ENCODE measurements at places on chromosomes 2 and 18.

DNA sequence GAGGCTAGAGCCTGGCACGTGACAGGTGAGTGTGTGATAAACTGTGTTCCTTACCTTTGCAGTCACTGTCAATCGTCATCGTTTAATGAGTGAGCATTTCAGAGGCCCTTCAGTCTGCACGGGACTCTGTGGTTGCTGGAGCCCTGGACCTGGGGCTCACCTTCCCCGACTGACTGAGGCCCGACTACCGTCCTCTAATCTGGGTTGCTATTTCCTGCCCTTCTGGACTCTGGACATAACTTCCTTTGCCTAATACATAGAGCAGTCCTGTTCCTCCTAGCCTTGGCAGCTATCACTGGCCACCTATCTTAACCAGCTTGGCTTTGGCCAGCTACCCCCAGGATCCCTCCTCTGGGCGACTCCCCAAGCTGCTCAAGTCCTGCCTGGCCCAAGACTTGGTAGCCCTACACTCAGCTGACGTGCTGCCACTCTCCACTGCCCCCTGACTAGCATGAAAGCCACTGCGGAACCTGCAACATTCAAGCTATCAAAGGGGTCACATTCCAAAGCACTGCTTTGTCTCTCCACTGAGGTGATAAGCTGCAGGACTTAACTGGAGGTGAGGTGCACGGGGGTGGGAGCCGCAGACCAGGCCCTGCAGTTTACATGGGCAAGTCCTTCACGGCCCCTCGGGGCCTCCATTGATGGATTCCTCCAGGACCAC lies 11.1 kb upstream of the RAB17 start:
- no peak for DNase-seq

DNA sequence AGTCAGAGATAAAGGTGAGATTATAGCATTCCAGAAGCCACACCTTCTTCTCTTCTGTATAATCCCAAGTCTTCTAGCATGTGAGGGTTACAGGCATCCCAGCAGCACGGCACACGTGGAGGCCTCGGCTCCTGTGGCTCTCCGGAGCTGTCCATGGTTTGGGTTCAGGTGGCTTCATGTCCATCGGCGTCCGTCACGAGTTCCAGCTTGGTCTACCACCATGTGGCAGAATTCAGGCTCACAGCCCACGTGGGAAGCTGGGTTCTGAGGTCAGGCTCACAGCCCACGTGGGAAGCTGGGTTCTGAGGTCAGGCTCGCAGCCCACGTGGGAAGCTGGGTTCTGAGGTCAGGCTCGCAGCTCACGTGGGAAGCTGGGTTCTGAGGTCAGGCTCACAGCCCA lies 378.3 kb upstream of the SALL3 start:
- no peak for DNase-seq

- DNase-seq, result no peak
Measured at GRCh38 chr2:64637000-64637635, 16.6 kb downstream of the SERTAD2 start.

- no peak for DNase-seq
Measured at GRCh38 chr2:121471532-121472469, 58.9 kb upstream of the RNU4ATAC start.

GRCh38 chr2:23809150-23809549 lies 117.8 kb downstream of the ATAD2B start:
- no peak for DNase-seq

DNA sequence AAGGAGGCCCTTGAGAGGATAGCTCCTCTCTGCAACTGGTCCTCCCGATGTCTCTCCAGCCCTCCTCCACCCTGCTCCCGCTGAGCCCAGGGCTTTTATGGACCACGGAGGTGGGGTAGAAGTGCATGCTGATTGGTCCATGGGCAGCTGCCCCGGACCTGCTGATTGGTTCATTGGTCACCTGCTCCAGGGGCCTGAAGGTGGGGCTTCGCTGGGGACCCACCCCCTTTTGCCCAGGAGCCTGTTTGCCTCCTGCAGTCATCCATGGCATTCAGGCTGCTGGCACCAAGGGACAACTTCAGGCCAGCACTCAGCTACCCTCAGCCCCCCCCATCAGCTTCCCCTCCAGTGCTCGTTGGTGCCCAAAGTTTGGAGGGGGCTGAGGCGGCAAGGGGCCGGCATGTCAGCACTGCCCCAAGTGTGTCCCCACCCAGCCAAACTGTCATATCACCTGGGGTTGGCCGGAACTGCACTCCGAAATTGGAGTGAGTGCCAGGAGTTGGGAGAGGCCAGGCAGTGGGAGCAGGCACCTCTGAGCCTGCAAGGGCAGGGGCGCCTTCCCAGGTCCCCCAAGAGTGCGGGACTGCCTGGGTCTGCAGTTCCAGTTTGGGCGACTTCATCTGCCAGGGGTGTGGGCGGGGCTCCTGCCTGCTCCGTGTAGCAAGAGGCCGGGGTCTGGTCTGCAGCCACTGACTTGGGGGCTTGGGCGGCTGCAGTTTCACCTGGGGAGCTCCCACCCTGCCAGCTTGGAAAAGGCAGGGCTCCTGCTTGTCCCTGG lies 288.9 kb downstream of the RDH14 start:
- no peak for DNase-seq

DNA sequence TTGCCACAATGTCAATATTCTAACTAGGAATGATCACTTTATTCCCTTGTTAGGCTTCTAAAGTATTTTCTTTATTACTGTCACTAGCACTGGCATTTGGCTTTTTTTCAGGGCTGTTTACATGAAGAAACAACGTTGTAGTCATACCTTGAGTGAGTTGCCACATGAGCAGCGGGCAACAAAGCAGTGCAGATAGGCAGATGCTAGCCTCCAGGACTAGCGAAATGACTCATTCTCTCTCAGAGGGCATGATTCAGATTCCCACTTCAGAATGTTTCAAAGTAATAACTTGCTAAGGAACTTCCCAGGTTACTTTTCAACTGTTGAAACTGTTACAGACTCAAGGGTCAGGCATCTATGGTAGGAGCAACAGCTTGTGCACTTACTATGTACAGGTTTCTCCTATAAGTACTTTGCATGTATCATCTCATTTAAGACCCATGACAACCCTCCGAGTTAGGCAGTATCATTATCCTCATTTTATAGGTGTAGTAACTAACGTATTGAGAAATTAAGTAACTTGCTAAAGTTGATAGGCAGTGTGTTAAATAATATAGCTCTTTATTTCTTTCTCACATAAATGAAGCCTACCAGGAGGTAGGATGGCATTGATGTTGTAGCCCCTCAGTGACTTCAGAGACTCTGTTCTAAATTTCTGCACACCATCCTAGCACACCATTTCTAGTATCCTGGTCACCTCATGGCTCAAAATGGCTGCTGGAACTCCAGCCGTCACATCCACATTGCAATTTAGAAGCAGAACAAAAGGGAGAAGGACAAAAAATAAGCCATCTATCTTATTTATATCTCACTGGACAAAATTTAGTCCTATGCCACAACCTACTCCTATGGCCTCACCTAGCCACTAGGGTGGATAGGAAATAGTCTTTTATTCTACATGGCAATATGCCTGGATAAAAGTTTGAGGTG lies 83.3 kb downstream of the ICOS start:
- no peak for DNase-seq

- DNase-seq, result no peak
Measured at GRCh38 chr2:9757501-9758264, 85.6 kb upstream of the TAF1B start.

GRCh38 chr2:134308474-134309385 lies 54.9 kb downstream of the MGAT5 start:
- no peak for DNase-seq

DNA sequence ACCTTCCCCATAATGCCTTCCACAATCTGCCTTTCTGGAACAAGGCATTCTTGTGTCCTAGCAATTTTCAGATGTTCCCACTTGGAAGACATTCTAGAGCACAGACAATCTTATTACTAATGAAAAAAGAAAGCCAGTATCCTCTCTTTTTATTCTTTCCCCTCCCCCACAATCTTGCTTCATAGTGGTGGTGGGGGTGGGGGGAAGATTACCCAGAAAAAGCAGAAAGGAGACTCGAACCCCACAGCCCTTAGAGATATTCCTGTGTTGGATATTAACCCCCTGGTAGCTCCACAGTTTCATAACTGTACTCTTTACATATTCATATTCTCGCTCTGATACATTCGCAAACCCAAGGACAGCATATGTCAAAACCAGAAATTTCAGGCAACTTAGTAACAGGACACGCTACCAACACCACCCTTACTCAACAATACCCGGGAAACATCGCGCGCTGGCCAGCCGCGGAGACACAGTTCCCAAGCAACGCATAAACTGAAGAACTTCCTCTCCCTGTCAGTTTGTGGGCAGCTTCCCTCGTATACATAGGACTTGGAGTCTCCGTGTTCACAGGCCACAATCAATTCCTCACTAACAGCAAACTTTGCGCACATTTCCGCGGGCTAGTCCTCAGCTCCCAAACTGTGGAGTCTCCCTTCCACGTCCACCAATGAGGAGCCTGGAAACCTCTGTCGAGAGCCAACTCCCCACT lies 793 bp downstream of the NR4A2 start:
- DNase-seq, result peak; percentile 62

- no peak for DNase-seq
Measured at GRCh38 chr2:17476064-17476463, 42.2 kb downstream of the RAD51AP2 start.

DNA sequence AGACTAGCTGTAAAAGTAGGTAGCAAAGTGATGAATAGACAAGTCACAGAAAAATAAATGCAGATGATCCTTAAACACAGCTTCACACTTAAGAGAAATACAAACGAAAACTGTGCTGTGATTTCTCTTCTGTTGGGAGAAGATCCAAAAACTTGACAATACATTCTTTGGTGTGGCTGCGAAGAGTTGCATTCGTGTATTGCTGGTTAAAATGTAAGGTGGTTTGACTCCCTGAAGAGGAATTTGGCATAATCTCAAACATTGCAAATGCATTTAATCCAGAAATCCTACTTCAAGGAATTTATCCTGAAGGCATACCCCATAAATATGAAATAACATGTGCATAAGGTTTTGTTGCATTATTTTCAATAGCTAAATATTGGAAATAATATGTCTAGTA lies 7.1 kb downstream of the CCNYL1 start:
- no peak for DNase-seq

GRCh38 chr2:238922435-238922834 lies 74.5 kb downstream of the TWIST2 start:
- DNase-seq, result no peak

- no peak for DNase-seq
Measured at GRCh38 chr2:150778828-150779227, 291.4 kb upstream of the RND3 start.

- DNase-seq, result no peak
Measured at GRCh38 chr2:236402033-236402790, 138.0 kb upstream of the ASB18 start.

DNA sequence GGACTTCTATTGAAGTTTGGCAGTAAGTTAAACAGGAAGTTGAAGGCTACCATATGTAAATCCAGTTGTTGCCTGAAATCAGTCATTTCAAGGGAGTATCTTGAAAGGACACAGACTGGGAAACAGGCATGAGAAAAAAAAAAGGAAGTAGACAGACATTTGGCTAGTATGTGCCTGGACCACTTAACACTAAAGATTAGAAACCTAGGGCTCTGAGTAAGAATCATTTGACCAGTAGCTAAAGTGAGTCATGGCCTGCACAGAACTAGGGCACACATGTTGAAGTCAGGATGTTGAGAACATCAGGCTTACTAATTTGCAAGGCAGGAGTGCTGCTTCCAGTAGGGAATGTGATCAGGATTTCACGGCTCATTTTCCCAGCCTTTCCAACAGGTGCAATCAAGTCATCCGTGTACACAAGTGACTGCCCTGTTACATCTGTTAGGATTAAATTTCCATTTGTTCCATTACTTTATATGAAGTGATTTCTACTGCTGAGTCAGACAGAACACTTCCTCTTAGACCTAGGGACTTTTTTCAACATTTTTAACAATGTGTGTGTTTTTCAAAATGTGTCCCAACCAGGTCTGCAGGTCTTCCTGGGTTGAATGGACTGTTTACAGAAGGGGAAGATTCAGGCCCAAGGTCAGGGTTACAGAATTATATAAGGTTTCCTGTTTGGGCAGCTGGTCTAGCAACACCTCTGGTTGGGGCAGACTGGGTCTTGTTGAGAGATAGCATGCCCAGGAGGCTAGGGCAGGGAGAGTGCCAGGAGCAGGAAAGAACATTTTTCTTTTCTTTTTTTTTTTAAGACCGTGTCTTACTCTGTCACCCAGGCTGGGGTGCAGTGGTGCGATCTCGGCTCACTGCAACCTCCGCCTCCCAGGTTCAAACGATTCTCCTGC lies 145.6 kb downstream of the TGIF1 start:
- peak; percentile 39 for DNase-seq

Data from CD4-positive, alpha-beta T cell treated with Interferon alpha-2 for 1 hour (primary cell).